ENCODE measurements at places on chromosomes 4 and X.
A peak's percentile ranks its signal among the peaks of the same experiment; 100 is the strongest.

DNA sequence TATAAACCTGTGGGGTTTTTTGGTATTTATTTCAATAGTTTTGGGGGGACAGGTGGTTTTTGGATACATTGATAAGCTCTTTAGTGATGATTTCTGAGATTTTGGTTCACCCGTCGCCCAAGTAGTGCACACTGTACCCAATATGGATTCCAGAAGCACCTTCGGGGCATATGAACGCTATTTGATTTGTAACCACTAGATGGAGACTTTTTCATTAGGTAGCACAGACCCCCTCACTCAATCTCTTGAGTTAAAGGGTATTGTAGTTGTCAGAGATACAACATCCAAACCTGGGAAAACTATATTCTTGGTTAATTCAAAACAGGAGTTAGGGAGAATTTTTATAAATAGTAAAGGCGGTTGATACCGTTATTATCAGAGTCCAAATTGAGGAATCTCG, 79.8 kb downstream of the SPANXN3 start:
- DNase-seq, result peak; percentile 2

DNA sequence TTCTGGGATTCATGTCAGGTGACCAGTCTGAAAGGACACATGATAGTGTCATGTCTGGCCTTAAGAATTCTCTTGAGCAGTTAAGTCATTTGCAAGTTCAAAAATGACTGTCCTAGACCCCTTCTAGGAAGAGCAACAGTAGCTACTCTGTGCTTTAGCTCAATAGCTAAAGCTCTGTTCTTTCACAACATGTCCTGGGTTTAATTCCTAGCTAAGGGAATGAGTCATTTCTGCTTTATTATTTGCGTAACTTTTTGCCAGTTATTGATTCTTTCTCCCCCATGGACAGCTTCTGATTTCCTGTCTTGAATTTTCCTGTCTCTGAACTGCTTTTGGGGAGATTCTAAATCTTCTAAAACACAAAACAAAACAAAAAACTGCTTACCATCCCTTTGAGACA, 1055.8 kb upstream of the DIAPH2 start:
- DNase-seq, result no peak

- peak; percentile 59 for DNase-seq
Observed at GRCh38 chr4:19214591-19215186, 1037.0 kb upstream of the SLIT2 start.

- peak; percentile 27 for DNase-seq
Observed at GRCh38 chr4:53854991-53855568, 209.3 kb downstream of the CHIC2 start.

DNA sequence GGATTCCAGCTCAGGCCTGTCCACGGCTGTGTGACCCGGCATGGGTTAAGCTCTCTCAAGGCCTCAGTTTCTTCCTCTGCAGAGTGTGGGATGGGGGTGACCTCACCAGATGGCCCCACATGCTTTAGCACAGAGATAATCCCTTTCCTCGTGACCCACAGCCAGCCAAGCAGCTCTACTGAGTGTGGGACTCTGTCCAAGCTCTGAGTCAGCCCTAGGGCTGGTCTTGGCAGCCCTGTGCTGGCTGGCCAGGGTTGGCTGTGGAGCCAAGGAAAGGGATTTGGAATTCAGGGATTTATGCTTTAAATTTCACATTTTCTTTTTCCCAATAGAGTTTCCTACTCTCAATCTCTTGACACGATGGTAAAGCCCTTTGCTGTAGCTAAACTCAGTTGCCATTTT, 19.7 kb upstream of the SPON2 start:
- no peak for DNase-seq

DNA sequence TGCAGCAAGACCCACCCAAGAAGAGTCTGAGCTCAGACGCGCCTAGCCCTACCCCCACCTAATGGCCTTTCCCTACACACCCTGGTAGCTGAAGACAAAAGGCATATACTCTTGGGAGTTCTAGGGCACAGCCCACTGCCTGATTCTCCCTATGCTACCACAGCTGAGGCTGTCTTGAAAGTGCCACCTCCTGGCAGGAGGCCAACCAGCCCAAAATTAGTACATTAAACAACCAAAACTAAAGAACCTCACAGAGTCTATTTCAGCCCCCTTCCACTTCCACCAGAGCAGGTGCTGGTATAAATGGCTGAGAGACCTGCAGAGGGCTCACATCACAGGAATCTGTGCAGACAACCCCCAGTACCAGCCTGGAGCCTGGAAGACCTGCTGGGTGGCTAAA, 119.1 kb downstream of the HMGN5 start:
- DNase-seq, result no peak

GRCh38 chr4:140523857-140524742, at the start of gene ELMOD2:
ELMOD2 (plus strand) TSS chr4:140524168; CDS start chr4:140525429, 1,261 bp downstream.
- peak; percentile 96 for DNase-seq

DNA sequence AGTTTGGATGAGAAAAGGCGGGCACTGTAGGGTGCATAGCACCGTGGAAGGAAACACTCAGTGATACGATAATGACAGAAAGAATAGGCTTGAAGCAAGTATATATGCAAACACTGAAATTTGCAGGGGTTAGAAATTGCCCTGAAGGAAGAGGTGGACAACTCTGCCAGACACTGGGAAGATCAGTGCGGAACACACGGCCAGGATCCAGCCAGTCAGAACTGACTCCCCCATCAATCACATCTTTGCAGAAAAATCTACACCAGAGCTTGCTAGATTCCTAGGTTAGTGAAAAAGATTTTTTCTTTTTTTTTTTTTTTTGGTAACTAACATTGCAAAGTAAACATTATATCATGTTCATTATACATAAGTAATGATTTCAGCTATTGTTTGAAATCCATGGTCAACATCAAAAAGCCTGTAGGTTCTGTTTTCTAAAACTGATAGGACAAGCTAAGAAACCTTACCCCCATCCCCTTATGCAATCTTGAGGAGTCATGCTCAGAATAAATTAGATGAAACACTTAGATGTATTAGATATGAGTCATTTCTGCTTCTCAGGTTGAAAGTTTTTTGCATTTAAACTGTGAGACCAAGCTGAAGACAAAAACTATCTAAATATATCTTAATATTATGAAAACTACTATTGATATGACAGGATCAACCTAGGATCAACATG, 38.9 kb downstream of the TRIML1 start:
- DNase-seq, result no peak

GRCh38 chrX:440636-441035, 53.9 kb upstream of the PPP2R3B start:
- no peak for DNase-seq

- no peak for DNase-seq
Observed at GRCh38 chrX:120446498-120446897, 22.6 kb downstream of the LAMP2 start.

DNA sequence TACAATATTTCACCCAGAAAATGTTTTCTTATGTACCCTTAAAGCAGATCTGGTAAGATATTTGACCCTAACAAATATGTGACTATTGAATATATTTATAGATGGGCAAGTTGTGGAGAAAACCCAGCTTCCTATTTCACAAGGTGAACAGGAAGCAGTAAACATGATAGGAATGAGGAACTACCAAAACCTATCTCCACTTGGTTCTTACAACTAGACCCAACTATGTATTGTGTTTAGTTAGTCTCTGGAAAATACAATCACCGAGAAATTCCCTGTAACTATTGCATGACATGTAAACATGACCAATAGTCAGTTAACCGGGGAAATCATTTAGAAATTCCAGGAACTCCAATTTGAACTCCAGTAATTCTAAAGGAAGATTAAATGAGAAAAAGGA, 8.4 kb upstream of the RXFP1 start:
- DNase-seq, result no peak

DNA sequence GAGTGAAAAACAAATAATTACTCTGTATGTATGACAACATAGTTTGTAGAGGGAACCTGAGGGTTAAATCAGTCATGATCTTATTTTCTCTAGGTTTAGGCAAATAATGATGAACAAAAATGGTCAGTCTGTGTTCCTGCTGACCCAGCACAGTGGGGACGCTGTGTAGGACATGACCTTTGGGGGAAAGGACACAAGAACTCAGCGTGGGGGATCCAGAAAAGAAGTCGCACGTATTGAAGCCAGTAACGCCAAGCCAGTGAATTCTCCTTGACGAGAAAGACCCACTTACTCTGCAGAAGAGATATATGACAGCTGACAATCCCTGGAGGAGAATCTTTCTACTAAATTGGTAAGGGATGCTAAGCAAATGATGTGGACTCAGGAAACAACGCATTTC, 36.6 kb downstream of the HELT start:
- no peak for DNase-seq

GRCh38 chr4:155599085-155599484, 67.6 kb upstream of the GUCY1A1 start:
- DNase-seq, result no peak

GRCh38 chr4:108890484-108890881, 127.6 kb upstream of the ETNPPL start:
- DNase-seq, result no peak

- peak; percentile 45 for DNase-seq
Observed at GRCh38 chrX:4830880-4831557, 1117.6 kb upstream of the PRKX start.

DNA sequence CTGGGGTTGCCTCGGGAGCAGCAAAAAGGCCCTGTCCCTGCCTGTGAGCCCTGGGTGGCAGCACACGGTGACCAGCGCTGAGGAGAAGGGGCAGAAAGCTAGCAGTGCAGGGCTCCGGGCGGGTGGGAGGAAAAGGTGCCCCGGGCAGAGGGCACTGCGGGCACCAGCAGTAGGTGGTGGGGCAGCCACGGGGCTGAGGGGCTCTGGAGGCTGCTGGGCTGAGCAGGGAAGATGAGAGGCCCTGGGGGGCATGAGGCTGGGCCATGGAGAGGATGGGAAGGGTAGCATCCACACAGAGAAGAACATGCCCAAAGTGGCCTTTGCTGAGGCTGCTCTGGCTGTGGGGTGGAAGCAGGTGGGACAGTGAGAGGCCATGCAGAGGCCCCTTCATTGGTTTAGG, 67.5 kb upstream of the NKX1-1 start:
- no peak for DNase-seq

DNA sequence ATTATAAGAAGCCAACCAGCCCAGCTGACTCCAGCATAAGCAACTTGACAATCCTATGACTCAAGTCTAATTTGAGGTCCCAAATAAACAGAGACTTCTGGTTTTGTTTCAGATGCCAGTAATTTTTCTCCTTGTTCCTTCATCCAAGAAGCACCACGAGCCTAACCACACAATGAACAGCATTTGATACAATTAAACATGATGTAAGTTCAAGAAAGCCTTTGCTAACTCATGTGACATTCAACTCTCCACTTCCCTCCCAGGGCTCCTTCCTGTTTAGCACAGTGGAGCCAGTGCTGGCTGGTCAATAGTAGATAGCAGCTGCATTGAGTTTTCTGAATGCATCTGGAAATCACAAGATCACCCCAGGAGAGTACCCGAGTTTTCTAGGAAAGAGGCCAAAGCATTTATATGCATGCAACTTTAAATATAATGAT, 206.3 kb downstream of the ARHGAP24 start:
- DNase-seq, result no peak

GRCh38 chr4:176377780-176378179, 58.0 kb downstream of the SPCS3 start:
- DNase-seq, result peak; percentile 44

DNA sequence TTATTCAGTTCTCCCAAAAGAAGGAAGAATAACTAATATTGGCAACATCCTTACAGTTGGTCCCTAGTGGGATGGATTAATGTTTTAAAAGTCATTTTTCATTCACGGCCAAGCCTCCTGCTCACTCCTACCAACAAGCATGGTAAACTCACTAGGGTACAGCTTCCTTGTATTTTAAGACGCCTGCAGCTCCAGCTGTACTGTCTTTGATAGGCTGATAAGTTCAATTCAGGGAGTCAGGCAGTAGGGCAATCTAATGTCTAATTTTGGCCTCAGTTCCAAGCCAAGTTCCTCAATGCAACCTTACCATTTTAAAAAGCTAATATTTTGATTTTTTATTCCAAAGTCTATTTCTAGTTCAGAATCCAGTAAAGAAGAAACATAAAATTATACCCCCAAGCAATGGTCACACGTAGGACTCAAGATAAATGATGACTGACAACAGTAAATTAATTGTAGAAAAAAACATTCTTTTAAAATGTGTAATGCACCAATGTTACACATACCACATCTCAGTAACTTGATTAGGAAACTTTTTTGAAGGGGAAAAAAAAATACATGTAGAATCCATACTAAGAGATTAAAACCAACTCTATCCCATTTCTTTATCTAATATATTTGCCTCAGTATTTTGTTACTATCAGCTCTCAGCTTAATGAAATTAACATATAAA, 9.3 kb downstream of the LCORL start:
- DNase-seq, result no peak

DNA sequence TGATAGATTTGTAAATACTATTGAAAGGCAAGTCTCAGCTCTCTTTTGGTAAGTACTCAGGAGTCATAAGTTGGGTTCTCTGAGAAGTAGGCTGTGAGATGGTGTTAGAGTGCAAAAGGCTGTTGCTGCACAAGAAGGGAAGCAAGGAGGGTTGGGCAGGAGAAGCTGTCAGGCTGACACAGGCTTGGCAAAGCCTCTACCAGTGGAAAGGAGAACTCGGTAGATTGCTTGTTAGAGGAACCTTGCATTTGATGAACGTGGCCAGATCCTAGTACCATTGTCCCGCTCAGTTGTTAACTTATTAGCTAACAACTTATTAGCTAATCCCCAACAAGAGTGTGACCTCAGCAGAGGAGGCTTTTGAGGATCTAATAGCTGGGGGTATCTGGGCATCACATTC, 449.3 kb upstream of the BOD1L1 start:
- no peak for DNase-seq
